ENCODE measurements at places on chromosomes 7 and 10.
A peak's percentile ranks its signal among the peaks of the same experiment; 100 is the strongest.

- DNase-seq = no peak
Measured at GRCh38 chr7:150986556-150986955, 4.3 kb upstream of the NOS3 start.

DNA sequence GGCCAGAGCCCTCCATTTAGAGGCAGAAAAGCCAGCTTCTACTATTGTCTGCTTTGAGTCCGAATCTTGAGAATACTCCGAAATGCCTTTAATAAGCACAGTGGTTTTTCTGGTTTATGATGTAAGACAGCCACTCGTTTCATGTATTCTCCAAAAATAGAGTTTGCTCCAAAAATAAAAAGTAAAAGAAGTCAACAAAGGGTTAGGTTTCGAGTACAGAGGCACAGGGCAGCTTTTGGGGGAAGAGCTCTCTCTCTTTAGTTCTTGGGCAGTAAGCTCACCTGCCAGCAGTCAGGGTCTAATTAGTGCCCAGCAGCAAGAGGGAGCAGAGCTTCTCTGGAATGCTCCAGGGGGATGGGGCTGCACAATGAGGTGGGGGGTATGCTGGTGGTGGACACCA is 20.2 kb downstream of the CREB3L2 start:
- no peak for DNase-seq

DNA sequence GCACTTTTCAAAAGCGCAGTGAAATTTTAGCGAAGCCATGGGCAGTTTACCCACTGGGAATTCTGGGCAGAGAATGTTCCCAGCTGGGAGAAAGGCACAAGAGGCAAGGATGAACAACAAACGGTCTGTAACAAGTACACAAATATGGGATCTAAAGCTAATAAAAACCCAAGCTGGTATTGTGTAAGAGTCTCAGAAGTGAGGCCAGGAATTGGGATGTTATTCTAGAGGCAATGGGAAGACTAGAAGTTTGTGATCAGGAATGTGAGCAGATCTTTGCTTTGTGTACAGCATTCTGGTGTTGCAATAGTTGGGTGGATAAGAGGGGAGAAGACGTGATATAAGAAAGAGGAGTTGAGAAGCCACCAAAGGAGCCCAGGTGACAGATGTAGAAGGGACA is 15.0 kb downstream of the FZD9 start:
- no peak for DNase-seq

DNA sequence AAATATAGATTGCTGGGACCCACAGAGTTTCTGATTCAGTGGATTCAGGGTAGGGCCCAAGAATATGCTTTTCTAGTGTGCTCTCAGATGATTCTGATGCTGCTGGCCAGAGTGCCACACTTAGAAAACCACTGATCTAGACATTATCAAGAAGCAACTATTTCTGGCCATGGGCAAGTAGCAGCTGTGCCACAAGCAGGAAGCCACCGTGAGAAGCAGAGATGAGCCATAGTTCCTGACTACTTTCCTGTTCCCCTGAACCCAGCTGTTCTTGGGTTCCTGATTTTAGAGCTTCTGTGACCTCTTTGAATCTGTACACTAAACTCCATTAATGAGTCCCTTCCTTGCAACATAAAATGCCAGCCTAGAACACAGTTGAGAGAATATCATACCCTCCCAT is 38.1 kb upstream of the PIK3AP1 start:
- no peak for DNase-seq

DNA sequence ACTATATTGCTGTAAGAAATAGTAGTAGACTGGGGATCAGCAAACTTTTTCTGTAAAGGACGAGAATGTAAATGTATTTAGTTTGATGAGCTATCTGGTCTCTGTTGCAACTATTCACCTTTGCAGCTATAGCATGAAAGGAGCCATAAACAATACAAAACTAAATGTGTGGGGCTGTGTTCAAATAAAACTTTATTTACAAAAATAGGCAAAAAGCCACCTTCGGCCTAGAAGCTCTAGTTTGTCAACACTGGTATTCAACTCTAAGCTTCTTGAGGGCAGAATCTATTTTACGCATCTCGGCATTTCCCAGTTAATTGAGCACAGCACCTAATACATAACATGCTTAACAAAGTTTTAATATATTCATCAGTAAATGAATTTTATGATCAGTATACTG is 181.4 kb downstream of the SEMA3E start:
- DNase-seq = no peak

DNA sequence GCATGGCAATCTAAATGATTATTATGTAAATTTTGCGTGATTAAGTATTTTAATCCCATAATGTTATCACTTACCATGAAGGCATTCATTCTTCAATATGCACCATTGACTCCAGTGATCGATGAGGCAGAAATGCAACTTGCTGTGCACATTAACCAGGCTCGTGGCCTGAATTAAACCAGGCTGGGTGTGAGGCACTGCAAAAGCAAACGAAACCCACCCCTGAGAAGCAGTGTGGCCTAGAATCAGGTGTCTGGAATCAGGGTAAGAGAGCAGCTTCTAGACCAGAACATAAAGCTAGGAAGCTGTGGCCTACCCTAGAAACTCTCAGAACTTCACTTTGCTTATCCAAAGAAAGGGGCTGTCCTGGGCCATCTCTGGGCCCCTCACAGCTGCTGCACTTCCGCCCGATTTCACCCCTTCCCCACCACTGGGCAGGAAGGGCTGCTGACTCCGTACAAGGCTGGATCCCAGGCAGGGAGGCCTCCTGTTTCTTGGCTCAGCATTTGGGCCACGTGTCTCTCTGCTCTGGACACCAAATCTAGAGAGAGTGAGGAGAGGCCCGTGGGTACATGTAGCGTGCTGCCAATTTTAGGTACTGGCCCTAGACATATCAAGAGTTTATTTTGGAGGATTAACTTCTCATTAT is 4.4 kb downstream of the PTPRE start:
- DNase-seq = no peak

DNA sequence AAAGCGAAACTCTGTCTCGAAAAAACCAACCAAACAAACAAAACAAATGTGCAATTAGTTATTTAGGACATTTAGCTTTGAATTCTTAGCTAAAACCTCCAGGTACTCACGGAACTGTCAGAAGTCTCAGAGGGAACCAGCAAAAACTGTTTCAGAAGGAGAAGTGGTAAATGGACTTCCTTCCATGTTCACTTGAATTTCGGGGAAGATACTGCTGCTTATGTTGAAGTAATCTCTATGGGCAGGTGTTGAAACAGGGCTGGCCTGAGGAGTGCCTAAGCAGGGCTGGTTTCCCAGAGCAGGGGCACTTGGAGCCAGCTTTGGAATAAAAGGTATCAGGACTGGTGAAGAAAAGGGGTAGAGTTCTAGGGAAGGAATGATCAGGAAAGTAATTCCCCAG is 2.4 kb upstream of the EXOC6 start:
- no peak for DNase-seq

DNA sequence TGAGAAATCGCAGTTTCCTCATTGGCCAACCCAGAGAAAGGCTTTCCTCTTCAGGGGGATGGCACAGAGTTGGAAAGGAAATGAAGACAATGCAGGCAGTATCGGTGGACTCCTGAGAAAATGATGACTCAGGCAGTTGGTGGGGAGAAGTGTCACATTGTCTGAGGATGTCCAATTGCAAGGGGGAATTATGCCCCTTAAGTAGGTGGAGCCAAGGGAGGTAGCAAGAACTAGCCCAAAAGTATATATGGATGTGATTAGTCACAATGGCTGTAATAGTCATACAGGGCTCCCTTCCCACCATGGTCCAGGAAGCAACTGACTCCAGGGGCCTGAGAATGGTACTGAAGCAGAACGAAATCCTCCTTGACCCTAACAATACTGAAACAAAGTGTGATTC is 58.3 kb upstream of the EGFR start:
- no peak for DNase-seq

- DNase-seq = no peak
Measured at GRCh38 chr7:142461437-142461836, 203.6 kb upstream of the PRSS58 start.

- no peak for DNase-seq
Measured at GRCh38 chr10:97531401-97531986, 32.8 kb downstream of the UBTD1 start.

DNA sequence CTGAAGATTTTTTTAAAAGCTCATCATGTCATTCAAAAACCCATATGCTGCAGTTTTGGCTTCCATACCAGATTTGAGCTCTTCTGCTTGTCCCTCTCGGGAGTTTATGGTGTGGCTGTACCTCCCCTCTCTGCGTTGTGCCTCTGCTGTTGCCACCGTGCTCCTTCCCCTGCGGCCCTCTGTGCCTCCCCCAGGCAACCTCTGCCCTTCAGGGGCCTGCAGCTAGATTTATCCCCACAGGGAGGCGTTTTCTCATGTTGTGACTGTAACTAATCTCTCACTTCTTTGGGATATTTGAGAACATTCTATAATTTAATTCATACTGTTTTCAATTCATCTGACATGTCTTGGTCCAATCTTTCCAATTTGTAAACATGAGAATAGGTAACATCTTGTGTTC is 52.7 kb downstream of the TASOR2 start:
- DNase-seq = no peak

DNA sequence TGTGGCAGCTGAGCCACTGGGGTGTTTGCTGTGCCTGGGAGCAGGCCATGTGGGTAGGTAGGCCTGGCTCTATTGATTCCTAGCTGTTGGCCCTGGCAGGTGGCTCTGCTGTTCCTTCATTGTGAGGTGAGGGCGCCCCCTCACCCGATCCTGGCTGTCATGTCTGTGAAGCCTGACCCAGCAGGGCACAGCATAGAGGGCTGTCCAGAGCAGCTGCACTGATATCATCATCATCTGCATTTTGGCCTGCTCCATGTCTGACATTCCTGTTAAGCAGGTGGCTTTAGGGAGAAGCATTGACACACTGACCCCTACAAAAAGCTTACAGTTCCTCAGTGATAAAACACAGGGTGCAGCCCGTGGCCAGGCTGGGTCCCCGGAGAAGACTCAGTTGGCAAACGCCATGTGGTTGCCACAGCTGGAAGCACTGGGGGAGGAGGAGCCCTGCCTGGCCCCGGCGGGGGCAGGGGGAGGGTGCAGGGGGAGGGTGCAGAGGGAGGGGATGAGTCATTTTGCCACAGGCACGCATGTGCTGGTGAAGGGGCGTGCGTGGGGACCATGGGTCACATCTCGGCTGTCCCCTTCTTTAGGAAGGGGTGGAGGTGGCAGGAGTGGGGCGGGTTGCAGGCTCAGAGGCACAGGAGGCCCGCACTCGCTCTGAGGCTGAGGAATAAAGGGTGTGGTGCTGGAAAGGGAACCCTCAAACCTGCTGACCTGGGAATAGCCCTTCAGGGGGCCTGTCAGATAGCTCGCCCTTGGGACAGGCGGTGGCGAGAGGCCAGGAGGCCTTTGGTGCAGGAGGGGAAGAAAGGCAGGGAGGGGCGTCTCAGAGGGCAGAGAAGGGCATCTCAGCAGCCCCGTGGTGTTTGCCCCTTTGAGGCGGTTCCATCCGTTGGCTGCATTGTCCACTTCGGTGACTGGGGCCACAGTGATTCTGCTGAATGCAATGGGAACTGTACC is 31.6 kb downstream of the IKZF1 start:
- peak; percentile 60 for DNase-seq

DNA sequence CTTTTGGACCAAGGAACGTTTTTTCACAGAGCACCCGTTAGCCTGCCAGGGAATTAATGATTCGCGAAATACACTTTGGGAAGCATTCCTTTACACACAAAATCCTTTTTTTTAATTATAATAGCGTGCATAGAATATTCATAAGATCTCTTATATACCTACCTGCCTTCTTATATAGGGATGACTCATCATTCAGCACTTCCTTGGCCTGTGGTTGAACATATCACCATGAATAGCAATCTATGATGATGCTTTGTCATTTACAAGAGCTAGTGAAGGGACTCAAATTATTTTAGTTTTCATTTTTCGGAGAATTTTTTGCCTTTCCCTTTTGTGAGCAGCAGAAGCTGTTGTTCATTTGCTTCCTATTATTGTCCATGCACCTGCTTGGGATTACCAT is 97.0 kb downstream of the CDH23 start:
- DNase-seq = no peak

DNA sequence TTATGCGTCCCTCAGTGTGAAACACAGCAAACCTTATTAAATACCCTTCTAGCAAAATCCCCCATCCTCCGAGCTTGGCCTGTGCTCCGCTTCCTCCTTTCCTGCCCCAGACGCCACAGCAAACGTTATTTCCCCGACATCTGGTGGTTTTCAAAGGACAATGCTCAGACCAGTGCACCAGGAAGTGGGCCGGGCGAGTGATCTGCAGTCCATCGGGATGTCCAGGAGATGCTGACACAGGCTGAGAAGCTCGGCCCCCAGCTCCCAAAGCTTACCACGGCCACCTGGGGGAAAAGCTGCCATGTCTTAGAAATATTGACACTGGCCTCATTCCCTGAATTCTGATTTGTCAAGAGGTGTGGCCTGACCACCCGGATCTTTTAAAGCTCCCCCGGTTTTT is 129.5 kb downstream of the PTPRN2 start:
- no peak for DNase-seq

DNA sequence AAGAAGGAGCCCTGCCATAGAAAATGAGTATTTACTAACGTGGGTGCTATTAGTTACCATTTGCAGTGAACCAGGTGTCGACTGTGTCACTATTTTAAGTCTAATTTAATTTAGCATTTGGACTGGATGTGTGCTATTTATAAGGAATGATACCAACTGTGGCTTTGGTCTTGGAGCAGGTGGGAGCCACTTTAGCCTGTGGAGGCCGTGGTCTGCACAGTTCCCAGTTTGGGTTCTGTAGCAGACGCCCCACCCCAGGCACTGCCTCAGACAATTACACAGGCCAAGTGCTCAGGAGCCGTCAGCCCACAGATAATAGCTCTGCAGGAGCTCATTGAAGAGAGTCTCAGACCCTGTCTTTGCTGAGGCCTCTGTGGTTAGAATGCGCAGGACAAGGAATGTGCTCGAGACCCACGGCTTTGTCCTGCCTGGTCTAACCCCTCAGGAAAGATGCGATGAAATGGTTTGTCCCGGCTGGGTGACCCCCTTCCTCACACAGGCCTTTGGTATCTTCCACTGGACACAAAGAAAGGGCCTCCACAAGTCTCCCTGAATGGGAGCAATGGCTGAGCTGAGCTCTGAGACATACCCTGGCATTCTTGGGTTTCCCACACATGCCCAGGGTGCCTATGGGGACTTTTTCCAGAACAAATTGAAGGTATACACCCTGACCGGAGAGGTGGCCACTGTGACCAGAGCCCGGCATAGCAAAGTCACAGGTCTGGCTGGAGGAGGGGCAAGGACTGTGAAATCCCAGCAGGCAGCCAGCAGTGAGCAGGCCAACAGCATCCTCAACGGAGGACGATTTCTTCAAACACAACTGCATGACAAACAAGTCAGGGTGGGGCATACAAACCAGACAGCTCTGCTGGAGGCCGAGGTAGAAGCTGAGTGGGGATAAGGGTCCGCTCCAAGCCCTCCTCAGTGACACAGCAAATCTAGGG is 251.2 kb downstream of the ARHGAP12 start:
- no peak for DNase-seq

GRCh38 chr10:84523526-84523925 is 195.1 kb downstream of the CCSER2 start:
- no peak for DNase-seq
